Activated T-helper 1 cell treated with anti-CD3 and anti-CD28 coated beads, Interleukin-2, amount 50 U/mL, for 16 hours (primary cell): ENCODE measurements at places on chromosomes 3 and 15.

- DNase-seq = no peak
Observed at GRCh38 chr3:100354850-100355249, 20.3 kb downstream of the NIT2 start.

DNA sequence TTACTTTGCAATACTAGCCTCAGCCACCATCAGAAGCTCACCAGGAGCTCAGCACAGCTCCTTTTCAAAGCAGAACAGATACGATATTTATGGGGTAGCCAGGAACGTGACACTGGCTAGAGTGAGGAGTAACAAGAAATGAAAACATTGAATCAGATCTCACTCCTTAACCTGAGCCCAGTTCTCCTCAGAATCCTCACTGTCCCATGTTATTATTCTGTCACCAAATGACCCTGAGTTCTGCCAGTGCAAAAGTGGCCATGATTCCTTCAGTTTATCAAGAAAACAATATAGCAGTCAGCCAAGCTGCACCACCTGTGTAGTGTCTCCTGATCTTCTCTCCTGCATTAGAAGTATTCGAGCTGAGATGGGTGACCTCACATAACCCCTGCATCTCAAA, 956.7 kb downstream of the TUSC7 start:
- no peak for DNase-seq

GRCh38 chr15:52144656-52145178, 32.1 kb upstream of the BCL2L10 start:
- DNase-seq = no peak

GRCh38 chr3:152197937-152198336, 70.8 kb upstream of the MBNL1 start:
- DNase-seq = no peak

GRCh38 chr3:32316319-32316718, 75.3 kb upstream of the CMTM7 start:
- no peak for DNase-seq

DNA sequence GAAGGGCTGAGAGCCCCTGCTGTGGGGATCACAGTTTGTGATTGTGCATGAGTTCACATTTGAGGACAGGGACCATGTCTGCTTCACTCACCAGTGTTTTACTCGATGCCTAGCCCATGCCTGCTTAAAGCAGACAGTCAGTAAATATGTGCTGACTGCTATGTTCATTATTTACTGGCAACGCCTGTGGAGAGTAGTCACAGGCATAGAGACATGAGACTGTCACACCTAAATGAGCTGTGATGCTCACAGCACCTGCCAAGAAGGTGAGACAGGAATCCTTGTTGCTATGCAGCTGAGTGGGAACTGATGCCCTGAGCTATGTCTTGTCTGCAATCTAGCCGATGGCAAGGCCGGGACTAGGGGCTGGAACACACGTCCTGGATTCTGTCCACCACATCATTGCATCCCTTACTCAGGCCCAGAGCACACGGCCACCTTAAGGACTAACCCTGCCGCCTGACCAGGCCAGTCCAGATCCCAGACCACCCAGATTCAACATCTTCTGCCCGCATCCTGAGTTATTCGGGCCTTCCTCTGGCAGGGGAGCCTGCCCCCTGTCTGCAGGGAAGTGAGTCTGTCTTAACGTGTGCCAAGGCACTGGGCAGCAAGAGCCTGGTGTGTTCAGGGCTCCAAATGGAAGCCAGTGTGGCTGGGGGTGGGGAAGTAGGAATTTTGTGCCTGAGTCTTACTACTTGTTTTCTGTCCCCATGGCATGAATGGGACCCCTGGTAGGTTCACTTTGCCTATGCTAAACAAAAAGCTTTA, 44.8 kb downstream of the FGD5 start:
- no peak for DNase-seq

DNA sequence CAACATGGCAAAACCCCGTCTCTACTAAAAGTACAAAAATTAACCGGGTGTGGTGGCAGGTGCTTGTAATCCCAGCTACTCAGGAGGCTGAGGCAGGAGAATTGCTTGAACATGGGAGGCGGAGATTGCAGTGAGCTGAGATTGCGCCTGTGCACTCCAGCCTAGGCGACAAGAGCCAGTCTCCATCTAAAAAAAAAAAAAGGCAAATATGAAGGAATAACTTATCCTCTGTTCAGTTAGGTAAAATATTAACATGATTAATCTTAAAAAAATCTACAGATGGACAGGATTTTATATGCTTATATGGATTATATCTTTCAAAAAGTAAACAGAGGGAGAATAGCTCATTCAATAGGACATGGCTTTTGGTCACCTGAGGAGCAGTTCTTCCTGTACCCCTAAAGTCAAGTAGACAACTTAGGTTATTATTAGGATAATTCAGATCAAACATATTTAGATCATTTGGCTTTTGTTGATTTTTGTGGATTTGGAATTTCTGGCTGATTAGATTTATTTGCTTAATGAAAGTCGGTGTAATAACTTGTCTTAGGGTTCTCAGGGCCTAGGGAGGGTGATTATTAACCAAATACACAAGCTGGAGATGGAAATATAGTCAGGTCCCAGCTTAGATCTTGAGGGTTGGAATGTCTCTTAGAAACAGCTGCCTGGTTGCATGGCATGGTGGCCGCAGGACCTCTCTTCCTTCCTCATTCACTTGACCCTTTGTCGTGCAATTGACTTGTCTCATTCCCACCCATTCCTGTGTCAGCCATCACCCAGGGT, 82.1 kb upstream of the ONECUT1 start:
- no peak for DNase-seq

GRCh38 chr3:32383136-32383711, 8.4 kb upstream of the CMTM7 start:
- no peak for DNase-seq

DNA sequence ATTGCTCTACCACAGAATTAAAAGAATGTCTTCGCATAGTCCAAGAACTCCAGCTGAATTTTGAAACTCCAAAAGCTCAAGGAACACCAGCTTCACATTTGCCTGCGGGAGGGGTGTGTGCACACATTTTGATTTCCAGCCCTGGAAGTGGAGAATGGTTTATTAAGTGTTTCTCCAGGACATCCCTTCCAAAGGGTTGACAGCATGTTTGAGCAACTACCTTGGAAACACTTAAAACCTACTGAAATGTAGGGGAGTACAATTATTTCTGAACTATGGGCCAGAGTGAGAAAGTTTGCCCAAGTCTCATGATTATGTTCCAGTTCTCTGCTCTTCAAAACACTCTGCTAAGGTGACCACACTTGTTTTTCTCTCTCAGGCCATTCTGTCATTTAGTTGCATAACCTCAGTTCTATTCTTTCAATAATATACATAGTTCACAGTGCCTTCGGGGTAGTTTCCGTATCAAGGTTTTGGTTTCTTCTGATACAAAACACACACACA, 7.9 kb downstream of the ACP3 start:
- DNase-seq = no peak
